ENCODE measurements at places on chromosomes 3 and 15.

- no peak for DNase-seq
- H3K36me3 ChIP-seq, result no peaks in the 10 kb centered on the region
- H3K4me3 ChIP-seq, result no peak overlapping the region
- no peaks in the 10 kb centered on the region for H3K4me1 ChIP-seq
- H3K27me3 ChIP-seq, result no peaks in the 10 kb centered on the region
- no peak overlapping the region for H3K27ac ChIP-seq
Measured at GRCh38 chr3:164476631-164477030, 601.7 kb downstream of the SI start.

GRCh38 chr3:52221563-52222318, 3.7 kb downstream of the TLR9 start:
- no peaks in the 10 kb centered on the region for H3K36me3 ChIP-seq
- peak; percentile 51 for DNase-seq
- no peak overlapping the region for H3K4me3 ChIP-seq
- peaks cover 23% of the 10 kb centered on the region for H3K4me1 ChIP-seq

- DNase-seq, result no peak
- no peaks in the 10 kb centered on the region for H3K36me3 ChIP-seq
- H3K27me3 ChIP-seq, result no peaks in the 10 kb centered on the region
- no peak overlapping the region for H3K27ac ChIP-seq
Measured at GRCh38 chr3:150098621-150099020, 127.9 kb upstream of the PFN2 start.

- no peak overlapping the region for H3K4me3 ChIP-seq
- H3K27me3 ChIP-seq, result no peaks in the 10 kb centered on the region
- no peak for DNase-seq
- no peak overlapping the region for H3K27ac ChIP-seq
- no peaks in the 10 kb centered on the region for H3K36me3 ChIP-seq
Measured at GRCh38 chr15:36856339-36856973, 243.9 kb downstream of the MEIS2 start.

- DNase-seq, result no peak
- H3K36me3 ChIP-seq, result no peaks in the 10 kb centered on the region
- no peaks in the 10 kb centered on the region for H3K4me1 ChIP-seq
- H3K27ac ChIP-seq, result peak overlapping the region; percentile 97
Measured at GRCh38 chr3:14126017-14126886, 1.4 kb downstream of the TMEM43 start.

GRCh38 chr3:50830451-50830850, 155.7 kb downstream of the DOCK3 start:
- H3K27me3 ChIP-seq, result no peaks in the 10 kb centered on the region
- no peak overlapping the region for H3K4me3 ChIP-seq
- DNase-seq, result no peak
- no peaks in the 10 kb centered on the region for H3K36me3 ChIP-seq

- no peak overlapping the region for H3K27ac ChIP-seq
- no peaks in the 10 kb centered on the region for H3K36me3 ChIP-seq
- DNase-seq, result no peak
- H3K27me3 ChIP-seq, result no peaks in the 10 kb centered on the region
Measured at GRCh38 chr15:70517194-70517590, 246.2 kb downstream of the UACA start.

GRCh38 chr3:122793568-122794416, at the start of gene HSPBAP1:
Gene HSPBAP1, minus strand, starts transcription at chr3:122793831. Its CDS starts 151 bp downstream, at chr3:122793680.
- no peaks in the 10 kb centered on the region for H3K27me3 ChIP-seq
- peak; percentile 92 for DNase-seq
- H3K27ac ChIP-seq, result peak within 1 kb of the TSS; percentile 94
- H3K4me1 ChIP-seq, result no peaks in the 10 kb centered on the region
- peak within 1 kb of the TSS; percentile 72 for H3K4me3 ChIP-seq

- H3K27ac ChIP-seq, result no peak overlapping the region
- no peak for DNase-seq
- peaks cover 12% of the 10 kb centered on the region for H3K4me1 ChIP-seq
- H3K36me3 ChIP-seq, result no peaks in the 10 kb centered on the region
Measured at GRCh38 chr3:179150610-179151009, 2.5 kb downstream of the PIK3CA start.

DNA sequence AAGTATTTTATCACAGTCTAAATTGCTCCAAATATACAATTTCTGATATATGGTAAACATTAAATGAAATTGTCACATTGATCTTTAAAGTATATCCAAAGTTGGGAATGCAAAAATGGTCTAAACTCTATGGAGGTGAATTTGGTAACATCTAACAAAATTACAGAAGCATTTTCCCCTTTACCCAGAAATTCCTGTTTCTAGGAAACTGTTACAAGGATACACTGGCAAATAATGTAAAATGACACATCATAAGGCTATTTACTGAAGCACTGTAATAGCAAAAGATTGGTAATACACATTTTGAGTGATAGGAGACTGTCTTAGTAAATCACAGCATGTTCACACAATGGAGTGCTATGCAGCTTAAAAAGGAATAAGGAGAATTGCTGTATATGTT, 50.0 kb upstream of the SLCO2A1 start:
- H3K36me3 ChIP-seq, result no peaks in the 10 kb centered on the region
- H3K4me3 ChIP-seq, result no peak overlapping the region
- H3K4me1 ChIP-seq, result no peaks in the 10 kb centered on the region
- H3K27ac ChIP-seq, result no peak overlapping the region
- no peak for DNase-seq

GRCh38 chr3:187807086-187807862, 62.0 kb upstream of the BCL6 start:
- no peaks in the 10 kb centered on the region for H3K36me3 ChIP-seq
- H3K27me3 ChIP-seq, result no peaks in the 10 kb centered on the region
- peaks cover 18% of the 10 kb centered on the region for H3K4me1 ChIP-seq
- no peak overlapping the region for H3K4me3 ChIP-seq

DNA sequence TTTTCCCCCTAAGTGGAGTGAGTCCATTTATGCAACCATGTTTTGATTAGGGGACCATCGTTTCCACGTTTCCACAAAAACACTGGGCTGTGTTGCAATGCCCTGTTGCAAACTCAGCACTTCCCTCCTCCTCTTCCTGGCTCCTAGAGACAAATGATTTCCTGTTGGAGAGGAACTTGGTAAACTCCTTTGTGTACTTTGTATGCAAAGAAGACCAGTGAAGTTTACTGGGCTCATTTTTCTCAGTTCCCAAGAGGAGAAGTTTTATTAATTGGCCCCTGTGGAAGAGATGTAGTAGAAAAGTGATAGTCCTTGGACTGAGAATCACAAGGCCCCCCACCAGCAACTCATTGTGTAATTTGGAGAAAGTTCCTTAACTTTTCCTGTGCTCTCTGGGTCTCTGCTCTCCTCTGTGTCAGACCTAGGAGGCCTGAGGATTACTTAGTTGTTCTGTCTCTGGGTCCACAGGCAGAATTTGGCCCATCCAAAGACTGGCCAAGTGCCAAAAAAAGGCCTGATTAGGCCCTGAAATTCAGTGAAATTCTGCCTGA, 95.0 kb downstream of the ATG7 start:
- H3K36me3 ChIP-seq, result peaks cover 4% of the 10 kb centered on the region
- H3K27me3 ChIP-seq, result no peaks in the 10 kb centered on the region
- H3K4me1 ChIP-seq, result no peaks in the 10 kb centered on the region
- H3K4me3 ChIP-seq, result no peak overlapping the region

GRCh38 chr15:77710637-77711036, 77.9 kb upstream of the LINGO1 start:
- H3K27ac ChIP-seq, result no peak overlapping the region
- DNase-seq, result peak; percentile 18
- H3K4me1 ChIP-seq, result no peaks in the 10 kb centered on the region
- no peak overlapping the region for H3K4me3 ChIP-seq
- H3K36me3 ChIP-seq, result no peaks in the 10 kb centered on the region

- peak overlapping the region; percentile 5 for H3K27ac ChIP-seq
- H3K4me3 ChIP-seq, result no peak overlapping the region
- no peaks in the 10 kb centered on the region for H3K36me3 ChIP-seq
- no peaks in the 10 kb centered on the region for H3K27me3 ChIP-seq
- H3K4me1 ChIP-seq, result no peaks in the 10 kb centered on the region
Measured at GRCh38 chr3:189188466-189188865, 16.7 kb downstream of the TPRG1 start.

DNA sequence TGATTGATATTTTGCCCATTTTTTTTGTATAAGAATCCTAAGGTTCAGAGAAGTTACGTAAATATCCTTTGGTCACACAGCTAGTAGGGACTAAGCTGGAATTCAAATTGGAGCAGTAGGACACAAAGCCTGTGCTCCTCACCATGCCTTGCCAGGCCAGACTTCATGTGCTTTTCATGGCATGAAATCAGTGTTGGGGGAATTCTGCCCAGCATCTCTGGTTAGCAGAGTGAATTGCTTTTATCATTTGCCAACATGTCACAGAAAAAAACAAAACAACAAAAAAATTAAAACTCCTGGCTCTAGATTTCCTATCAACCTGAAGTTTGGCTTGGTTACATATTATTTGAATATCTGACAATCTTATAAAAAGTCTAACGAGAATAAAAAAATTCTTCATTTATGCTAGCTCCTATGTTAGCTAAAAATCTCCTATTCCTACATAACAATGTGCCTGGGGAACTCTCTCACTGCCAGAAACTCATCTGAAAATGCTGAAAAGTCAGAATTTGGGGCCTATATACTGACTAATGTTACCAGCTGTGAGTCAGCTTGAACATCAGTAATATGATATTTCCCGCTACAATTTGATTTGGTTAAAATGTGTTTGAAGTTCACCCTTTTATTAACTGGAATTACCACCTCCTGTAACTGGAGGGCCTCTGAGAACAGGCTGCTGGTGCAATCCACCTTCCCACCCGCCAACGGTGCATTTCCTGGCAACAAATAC, 141.7 kb downstream of the TIGIT start:
- no peaks in the 10 kb centered on the region for H3K4me1 ChIP-seq
- H3K36me3 ChIP-seq, result no peaks in the 10 kb centered on the region

GRCh38 chr3:134713671-134714070, 62.8 kb upstream of the KY start:
- no peaks in the 10 kb centered on the region for H3K4me1 ChIP-seq
- no peak for DNase-seq
- no peak overlapping the region for H3K4me3 ChIP-seq
- no peaks in the 10 kb centered on the region for H3K27me3 ChIP-seq

DNA sequence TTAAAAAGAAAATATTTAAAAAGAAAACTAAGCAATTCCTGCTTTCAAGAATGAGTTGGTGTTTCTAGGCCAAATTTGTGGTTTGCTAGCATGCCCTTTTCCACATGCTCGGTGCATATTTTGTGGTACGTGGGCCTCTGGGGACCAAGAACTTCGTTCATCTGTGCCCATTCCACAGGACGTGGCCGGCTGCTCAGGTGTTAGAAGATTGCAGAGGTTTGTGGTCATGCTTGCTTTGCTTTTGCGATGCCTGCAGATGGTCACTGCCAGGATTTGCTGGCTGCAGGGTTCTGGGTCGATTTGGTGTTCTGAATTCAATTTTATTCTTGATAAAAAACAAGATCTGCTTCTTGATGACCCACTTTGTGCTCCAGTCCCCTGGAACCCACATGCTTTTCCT, 7.5 kb downstream of the PSTPIP1 start:
- H3K4me1 ChIP-seq, result no peaks in the 10 kb centered on the region
- H3K27me3 ChIP-seq, result no peaks in the 10 kb centered on the region
- H3K36me3 ChIP-seq, result no peaks in the 10 kb centered on the region
- DNase-seq, result no peak
- no peak overlapping the region for H3K27ac ChIP-seq

DNA sequence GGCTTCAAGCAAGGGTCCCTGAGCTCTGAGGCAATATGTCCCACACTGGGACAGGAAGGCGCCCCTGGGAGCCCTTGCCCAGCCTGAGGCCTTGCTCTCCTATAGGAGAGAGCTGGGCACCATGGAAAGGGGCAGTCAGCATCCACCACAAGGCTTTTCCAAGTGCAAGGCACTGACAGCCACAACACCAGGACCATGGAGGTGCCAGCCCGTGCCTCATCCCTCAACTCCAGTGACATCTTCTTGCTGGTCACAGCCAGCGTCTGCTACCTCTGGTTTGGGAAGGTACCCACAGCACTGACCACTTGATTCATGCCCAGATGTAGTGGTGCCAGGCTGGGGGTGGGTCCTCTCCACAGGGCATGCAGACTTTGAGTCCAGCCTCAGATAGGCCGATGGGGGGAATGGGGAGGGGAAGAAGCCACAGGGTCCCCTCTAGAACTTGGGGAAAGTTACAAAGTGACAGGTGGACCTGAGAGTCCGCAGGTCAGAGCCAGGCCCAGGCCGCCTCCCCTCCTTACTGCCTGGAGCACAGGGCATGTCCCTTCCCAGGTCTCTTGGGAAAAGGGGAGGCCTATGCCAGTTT, 11.8 kb downstream of the VILL start:
- no peaks in the 10 kb centered on the region for H3K36me3 ChIP-seq
- H3K27me3 ChIP-seq, result no peaks in the 10 kb centered on the region
- no peak overlapping the region for H3K4me3 ChIP-seq
- DNase-seq, result no peak

GRCh38 chr3:20074226-20075063, 34.2 kb downstream of the KAT2B start:
- no peaks in the 10 kb centered on the region for H3K27me3 ChIP-seq
- no peak for DNase-seq

DNA sequence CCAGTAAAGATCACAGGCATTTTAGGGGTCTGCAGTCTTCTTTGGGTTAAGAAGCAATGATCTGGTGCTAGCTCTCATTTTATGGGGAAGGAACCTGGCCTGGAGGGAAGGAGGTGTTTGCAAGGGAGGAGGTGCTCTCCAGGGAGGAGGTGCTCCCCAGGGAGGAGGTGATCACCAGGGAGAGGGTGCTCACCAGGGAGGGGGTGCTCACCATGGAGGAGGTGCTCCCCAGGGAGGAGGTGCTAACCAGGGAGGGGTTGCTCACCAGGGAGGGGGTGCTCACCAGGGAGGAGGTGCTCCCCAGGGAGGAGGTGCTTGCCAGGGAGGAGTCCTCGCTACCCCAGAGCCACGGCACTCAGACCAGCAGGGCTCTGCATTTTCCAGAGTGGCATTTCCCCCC, 115.7 kb downstream of the TLE3 start:
- no peak overlapping the region for H3K4me3 ChIP-seq
- peaks cover 11% of the 10 kb centered on the region for H3K27me3 ChIP-seq
- no peaks in the 10 kb centered on the region for H3K36me3 ChIP-seq

- H3K27ac ChIP-seq, result no peak overlapping the region
- DNase-seq, result no peak
- H3K36me3 ChIP-seq, result no peaks in the 10 kb centered on the region
- no peaks in the 10 kb centered on the region for H3K4me1 ChIP-seq
Measured at GRCh38 chr3:180408654-180409053, 193.3 kb upstream of the TTC14 start.

DNA sequence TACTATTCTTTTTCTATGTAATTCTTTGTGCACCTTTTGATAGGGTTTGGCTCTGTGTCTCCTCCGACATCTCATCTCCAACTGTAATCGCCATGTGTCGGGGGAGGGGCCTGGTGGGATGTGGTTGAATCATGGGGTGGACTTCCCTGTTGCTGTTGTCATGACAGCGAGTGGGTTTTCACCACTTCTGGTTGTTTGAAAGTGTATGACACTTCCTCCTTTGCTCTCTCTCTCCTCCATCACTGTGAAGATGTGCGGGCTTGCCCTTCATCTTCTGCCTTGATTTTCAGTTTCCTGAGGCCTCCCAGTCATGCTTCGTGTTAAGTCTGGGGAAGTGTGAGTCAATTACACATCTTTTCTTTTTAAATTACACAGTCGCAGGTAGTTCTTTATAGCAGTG, 225.8 kb upstream of the DPPA4 start:
- no peaks in the 10 kb centered on the region for H3K27me3 ChIP-seq
- no peaks in the 10 kb centered on the region for H3K4me1 ChIP-seq
- no peak overlapping the region for H3K27ac ChIP-seq
- no peak overlapping the region for H3K4me3 ChIP-seq
